Hepatocyte (in vitro differentiated cells): ENCODE measurements at places on chromosomes 11 and 22.
A peak's percentile ranks its signal among the peaks of the same experiment; 100 is the strongest.

- DNase-seq, result no peak
These were observed 71.4 kb downstream of the EFCAB6 start for GRCh38 chr22:43740587-43741270.

- DNase-seq, result no peak
These were observed 34.4 kb downstream of the MARK2 start for GRCh38 chr11:63873311-63873710.

DNA sequence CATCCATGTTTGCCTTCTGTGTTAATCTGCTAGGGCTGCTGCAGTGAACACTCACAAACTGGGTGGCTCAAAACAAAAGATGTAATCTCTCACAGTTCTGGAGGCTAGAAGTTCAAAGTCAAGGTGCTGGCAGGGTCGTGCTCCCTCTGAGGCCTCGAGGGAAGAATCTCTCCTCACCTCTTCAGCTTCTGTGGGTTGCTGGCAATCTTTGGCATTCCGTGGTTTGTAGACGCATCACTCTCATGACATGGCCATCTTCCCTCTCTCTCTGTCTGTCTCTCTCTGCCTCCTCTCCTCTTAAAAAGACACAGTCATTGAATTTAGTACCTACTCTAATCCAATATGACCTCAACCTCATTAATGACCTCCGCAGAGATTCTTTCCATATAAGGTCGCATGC lies 78.8 kb downstream of the TSPAN18 start:
- DNase-seq, result no peak

DNA sequence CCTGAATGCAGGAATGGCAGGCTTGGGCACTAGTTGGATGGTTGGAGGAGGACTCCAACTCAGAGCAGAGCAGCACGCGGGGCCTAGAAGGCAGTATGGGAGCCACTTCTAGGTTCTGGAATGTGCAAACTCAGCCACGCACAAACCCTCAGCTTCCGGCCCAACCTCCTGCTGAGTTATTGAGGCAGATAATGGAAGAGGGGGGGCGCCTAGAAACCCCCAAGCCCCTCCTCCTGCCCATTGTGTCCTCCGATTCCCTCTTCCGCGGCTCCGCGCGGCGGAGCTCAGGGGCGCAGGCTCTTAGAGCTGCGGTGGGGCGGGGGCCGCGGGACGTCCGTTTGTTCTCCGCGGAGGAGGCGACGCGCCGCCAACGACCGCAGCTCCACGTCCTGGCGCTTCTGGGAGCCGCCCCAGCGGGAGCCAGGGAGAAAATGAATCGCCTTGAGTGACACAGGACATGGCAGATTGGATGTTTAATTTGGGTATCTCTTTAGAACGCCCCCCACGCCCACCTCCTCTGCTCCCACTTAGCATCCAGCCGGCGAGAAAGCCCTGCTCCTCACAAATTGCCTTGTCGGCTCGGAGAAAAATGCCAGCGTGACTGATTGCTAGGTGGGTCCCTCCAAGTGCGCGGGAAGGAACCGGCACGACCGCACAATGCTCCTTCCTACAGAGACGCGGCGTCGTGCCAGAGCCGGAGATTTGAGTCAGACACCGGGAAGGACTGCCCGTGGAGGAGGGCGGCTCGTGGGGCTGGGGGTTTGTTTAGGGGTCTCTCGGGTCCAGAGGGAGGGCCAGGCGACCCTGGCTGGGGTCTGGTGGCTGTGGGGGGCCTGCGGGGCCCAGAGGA lies 144.6 kb downstream of the NECTIN1 start:
- DNase-seq, result peak; percentile 74

- no peak for DNase-seq
These were observed 13.0 kb downstream of the TEAD1 start for GRCh38 chr11:12687216-12687623.
